ENCODE measurements at places on chromosomes 16 and 17.
A peak's percentile ranks its signal among the peaks of the same experiment; 100 is the strongest.

GRCh38 chr16:77221482-77221881, 22.3 kb downstream of the SYCE1L start:
- DNase-seq = no peak

GRCh38 chr16:4194661-4195060, 47.2 kb downstream of the SRL start:
- no peak for DNase-seq

DNA sequence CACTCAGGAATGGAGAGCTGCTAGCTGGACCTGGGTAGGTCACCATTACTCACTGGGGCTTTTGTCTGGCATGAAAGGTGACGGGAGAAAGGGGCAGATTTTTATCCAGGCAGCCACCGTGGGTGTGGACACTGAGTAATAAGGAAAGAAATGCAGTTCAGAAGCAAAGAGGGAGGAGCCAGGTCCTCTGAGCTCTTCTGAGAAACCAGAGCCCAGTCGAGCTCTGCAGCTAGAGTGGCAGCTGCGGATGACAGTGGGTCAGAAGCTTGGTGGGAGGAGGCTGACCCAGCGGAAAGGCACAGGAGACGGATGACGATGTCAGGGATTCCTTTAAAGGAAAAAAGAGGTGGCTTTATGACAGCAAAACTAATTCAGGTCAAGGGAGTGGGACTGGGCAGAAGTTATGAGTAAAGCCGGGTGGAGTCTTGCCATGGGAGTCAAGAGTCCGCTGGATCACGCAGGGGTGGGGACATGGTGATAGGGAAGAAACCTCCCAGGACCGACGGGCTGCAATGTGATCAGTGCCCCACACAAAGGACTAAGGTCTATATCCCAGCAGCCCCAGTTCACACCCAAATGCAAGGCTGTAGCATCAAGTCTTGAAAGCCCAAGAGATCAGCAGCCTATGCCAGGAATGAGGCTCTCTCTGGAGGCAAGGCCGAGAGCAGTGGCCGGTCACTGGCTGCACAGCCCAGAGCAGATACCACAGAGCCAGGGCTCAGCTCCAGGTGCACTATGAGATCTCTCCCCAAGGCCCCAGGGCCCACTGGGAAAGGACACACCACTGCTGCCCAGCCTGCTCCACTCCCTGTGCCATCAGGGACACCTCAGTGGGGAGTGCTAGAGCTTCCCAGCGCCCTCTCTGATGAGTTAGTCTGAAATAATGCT, 6.3 kb upstream of the MNT start:
- DNase-seq = peak; percentile 23

- no peak for DNase-seq
Measured at GRCh38 chr17:15106540-15106939, 158.6 kb downstream of the PMP22 start.

GRCh38 chr16:2270588-2271470, 2.9 kb upstream of the RNPS1 start:
- DNase-seq = no peak

- DNase-seq = peak; percentile 44
Measured at GRCh38 chr17:260031-260791, 78.8 kb upstream of the DOC2B start.

DNA sequence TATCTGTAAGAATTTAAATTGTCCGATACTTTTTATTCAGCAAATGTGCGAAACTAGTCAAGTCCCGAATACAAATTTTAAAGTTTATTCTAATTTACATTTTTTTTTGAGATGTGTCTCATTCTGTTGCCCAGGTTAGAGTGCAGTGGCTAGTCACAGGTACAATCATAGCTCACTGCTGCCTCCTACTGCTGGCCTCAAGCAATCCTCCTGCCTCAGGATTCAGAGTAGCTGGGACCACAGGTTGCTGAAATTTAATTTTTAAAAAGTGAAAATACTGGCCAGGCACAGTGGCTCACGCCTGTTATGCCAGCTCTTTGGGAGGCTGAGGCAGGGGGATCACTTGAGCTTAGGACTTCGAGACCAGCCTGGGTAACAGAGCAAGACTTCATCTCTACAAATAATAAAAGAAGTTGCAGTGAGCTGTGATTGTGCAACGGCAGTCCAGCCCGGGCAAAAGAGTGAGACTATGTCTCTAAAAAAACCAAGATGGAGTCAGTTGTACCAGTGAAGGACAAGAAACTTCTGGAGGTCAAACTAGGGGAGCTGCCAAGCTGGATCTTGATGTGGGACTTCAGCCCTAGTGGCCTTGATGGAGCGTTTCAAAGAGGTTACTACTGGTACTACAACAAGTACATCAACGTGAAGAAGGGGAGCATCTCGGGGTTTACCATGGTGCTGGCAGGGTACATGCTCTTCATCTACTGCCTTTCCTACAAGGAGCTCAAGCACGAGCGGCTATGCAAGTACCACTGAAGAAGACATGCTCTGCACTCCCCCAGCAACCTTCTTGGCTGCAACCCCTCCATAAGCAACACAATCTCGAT, 5.6 kb downstream of the POLG2 start:
- DNase-seq = no peak

DNA sequence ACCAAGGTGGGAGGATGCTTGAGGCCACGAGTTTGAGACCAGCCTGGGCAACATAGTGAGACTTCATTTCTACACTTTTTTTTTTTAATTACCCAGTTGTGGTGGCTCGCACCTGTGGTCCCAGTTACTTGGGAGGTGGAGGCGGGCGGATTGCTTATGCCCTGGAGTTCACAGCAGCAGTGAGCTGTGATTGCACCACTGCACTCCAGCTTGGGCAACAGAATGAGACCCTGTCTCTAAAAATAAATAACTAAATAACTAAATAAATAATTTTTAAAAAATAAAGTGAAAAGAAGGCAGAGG, 9.3 kb downstream of the DNAI2 start:
- no peak for DNase-seq

- no peak for DNase-seq
Measured at GRCh38 chr16:51540259-51540658, 389.2 kb upstream of the SALL1 start.

DNA sequence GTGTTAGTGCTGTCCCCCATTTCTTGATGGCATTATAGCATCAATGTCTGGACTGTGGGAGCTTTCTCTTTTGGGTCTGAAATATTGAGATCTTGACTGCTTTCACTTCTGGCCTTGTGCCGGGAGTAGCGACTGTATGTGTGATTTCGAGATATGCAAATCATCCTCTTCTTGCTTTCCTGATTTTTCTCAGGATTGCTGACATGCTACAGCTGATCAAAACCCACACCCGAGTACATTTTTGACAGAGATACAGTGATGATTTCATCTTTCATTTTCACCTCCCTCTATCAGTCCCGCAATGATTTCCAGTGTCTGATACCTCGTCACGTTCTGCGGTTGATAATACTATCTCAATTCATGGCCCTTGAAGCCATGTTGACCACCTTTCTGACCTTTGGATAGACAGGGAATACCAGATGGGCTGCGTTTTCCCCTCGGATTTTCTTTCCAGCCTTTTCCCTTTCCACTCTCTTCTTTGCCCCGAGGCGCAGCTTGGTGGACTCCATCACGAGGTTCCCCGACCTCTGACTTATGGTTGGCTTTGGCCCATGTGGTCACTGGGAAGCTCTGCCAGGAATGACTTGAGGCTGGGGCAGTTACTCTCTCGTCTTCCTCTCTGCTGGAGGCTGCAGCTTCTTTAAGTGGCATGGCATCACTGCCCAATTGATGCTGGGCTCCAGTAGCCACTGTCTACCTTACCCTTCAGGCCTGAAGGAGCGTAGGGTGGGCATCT, 184.4 kb downstream of the SNX29 start:
- DNase-seq = no peak

- DNase-seq = no peak
Measured at GRCh38 chr17:31882571-31882970, 18.9 kb downstream of the UTP6 start.

DNA sequence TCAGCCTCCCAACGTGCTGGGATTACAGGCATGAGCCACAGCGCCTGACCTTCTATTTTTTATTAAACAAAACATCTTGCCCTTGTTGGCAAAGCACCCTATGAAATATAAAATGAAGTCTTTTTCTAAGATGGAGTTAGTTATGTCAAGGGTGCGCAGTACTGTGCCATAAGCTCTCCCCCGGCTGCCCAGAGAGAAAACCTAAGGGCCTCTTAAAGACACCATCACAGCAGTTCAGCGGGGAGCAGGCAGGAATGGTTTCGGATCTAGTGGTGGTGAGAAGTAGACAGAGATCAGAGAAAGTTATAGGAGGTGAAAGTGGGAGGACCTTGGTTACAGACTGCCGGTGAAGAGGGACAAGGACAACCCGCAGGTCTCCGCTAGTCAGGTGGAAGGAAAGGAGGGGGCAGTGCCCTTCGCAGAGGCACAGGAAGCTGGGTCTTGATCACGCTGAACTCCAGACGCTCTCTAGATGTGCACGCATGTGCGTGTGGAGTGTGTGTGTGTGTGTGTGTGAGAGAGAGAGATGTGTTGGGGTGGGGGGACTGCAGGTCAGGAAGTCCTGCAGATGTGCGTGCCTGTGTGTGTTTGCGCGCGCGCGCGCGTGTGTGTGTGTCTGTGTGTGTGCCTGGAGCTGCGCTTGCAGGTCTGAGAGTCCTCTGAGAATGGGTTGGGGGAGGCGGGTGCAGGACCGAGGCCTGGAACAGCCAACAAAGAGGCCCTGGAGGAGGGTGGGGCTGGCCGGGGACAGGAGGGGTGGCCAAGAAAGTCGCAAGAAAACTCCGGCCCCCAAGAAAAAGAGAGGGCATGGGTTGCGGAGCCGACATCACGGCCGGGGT, 748 bp upstream of the CMTM3 start:
- DNase-seq = peak; percentile 75

DNA sequence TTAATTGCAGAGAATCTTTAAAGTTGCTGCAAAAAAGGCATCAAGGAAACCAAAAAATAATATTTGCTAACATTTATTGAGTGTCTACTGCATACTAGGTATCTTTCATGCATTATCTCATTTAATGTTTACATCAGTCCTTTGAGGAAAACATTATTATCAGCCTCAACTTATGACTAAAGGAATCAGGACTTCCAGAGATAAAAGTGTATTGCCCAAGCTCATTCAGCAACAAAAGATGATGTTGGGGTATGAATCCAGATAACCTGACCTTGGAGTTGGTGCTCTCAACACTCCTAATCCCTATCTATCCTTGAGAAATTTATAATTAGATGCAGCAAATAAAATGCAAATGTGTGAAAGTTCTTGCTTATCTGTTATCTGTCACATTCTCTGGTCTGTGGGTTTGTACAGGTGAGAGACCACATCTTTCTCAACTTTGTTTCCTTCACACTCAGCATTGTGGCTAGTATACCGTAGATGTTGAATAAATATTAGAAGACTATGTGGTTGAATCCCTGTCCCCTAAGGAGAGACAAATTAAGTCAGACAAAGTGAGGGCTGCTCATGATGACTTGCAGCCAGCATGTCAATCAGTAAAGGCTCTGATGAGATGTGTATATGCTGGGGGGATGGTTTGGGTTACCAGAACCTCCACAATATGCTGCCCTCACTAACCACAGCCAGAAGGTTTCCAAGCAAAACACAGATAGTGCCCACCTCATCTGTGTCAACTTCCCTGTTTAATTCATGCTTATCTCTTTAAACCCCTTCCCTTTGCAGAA, 82.6 kb downstream of the NOG start:
- DNase-seq = no peak

- no peak for DNase-seq
Measured at GRCh38 chr16:76988526-76988925, 202.5 kb upstream of the MON1B start.

- no peak for DNase-seq
Measured at GRCh38 chr17:74474043-74474792, 7.8 kb downstream of the CD300A start.
